ENCODE measurements at places on chromosomes 1 and 21. TPM values are rescaled to one million over a fixed set of nuclear protein-coding genes. Genes with fewer than 3 reads are reported as not detected.

- no peak for DNase-seq
Measured at GRCh38 chr1:6245869-6246496, 2.0 kb downstream of the HES3 start.

DNA sequence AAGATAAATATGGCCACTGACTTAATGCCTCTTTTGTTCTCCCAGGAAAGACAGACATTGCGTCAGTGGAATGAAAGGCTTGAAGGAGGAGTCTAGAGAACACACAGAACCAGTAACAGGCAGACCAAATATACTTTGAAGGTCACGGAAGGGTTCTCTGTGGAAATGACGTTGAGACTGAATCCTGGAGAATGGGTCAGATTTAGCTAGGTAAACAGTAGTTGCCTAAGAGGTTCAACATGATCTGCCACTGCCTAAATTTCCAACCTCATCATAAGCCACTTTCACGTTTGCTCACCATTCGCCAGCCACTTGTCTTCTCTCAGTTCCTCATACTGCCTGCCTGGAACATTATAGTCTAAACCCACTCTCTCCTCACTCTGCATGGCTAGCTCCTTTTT is 20.5 kb downstream of the PLA2G4A start:
- no peak for DNase-seq

DNA sequence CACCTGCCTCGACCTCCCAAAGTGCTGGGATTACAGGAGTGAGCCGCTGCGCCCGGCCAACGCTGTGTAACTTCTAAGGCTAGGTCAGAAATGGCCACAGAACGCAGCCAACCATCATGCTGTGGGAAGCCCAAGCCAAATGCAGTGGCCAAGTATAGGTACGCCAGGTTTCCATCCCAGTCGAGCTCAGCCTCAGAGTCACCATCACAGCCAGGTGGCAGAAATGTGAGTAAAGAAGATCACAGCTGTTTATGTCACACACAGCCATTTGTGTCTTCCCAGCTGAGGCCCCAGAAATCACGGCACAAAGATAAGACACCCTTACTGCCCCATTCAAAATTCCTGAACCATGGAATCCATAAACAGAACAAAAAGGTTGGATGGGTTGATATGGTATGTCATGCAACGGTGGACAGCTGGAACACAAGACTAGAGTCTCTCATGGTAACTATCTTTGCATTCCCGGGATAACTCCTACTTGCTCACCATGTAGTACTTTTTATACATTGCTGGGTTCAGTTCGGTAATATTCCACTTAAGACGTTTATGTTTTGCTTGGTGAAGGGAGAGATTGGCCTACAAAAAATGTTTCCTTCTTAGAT is 84.3 kb downstream of the SLC45A1 start:
- DNase-seq = no peak

- no peak for DNase-seq
Measured at GRCh38 chr1:236413688-236414087, 19.6 kb downstream of the EDARADD start.

DNA sequence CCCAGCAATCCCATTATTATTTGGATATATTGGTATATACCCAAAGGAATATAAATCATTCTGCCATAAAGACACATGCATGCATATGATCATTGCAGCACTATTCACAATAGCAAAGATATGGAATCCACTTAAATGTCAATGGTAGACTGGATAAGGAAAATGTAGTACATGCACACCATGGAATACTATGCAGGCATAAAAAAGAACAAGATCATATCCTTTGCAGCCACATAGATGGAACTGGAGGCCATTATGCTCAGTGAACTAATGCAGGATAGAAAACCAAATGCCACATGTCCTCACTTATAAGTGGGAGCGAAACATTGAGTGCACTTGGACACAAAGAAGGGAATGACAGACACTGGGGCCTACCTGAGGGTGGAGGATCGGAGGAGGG is 24.6 kb downstream of the KAZN start:
- no peak for DNase-seq

GRCh38 chr1:183194527-183195141 is 8.6 kb downstream of the LAMC2 start:
- DNase-seq = no peak

DNA sequence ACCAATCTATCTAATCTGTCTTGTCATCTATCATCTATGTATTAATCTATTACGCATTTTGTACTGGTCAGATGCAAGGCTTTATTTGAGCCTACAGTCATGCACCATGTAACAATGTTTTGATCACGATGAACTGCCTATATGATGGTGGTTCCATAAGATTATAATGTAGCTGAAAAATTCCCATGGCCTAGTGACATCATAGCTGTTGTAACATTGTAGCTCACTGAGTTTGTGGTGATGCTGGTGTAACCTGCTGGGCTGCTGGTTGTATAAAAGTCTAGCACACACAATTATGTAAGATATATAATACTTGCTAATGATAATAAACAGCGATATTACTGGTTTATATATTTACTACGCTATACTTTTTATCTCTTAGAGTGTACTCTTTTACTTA is 64.8 kb upstream of the IGSF5 start:
- DNase-seq = no peak

GRCh38 chr1:61318319-61319125 is 236.2 kb downstream of the NFIA start:
- DNase-seq = peak; percentile 77

GRCh38 chr1:117627546-117628130 is 21.8 kb downstream of the TENT5C start:
- no peak for DNase-seq

GRCh38 chr1:239354231-239354630 is 32.1 kb upstream of the CHRM3 start:
- DNase-seq = no peak

DNA sequence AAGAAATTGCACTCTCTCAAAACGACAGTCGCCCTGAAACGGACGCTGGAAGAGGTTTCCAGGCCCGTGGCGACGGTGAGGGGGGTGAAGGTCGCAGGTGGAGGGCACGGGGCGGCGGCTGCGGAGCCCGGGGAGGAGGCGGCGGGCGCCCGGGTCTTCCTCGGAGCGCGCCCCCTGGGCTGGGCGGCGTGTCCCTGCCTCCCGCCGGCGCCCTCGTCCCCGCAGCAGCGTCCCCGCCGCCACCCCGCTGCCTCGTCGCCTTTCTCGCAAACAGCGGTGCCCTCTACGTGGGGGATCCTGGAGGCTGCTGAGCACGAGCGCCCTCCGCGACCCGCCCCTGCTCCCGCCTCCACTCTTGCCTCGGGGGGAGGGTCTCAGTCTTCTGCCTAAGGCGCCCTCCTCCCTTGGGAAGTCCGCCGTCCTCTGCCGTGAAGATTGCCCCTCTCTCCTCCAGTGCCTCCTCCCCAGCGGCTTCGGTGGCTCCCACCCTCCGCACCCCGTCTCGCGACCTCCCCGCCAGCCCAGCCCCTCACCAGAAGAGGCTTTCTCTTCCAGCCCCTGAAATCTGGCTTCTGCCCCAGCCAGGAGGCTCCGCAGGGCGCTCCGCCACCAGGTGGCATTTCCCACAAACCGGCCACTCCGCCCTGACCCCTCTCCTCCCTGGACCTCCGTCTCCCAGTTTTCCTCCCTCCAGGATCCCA is 227.4 kb downstream of the SDCCAG8 start:
- DNase-seq = no peak

DNA sequence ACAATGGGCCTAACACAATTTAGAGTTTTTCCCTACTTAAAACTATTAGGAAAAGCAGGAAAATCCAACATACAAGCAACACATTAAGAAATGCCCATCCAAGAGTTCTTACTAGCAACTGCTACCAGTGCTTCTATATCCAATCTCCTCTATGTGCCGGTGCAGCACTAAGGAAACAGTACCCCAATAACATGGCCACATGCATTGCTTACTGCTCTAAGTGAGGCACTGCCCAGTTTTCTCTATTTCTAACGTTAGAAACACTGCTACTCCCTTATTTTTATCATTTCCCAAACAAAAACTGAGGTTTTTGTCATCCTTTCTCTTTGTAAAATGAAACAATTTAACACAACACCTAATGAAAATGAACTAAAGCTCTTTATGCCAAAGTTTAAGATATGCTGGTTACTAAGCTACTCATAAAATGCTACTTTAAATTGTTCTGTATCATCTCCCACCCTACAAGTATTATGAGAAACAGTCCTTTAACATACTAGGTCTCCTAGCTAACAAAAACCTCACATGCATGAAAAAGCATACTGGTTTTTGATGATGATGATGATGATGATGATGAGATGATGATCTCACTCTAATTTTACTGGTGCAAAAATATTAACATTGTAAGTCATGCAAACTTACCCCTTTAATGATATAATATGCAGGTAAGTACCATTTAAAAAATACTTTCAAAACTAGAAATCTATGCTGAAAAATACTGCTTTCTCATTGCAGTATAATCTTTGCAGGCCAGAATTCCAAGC is 90.7 kb upstream of the TTC39A start:
- DNase-seq = no peak

DNA sequence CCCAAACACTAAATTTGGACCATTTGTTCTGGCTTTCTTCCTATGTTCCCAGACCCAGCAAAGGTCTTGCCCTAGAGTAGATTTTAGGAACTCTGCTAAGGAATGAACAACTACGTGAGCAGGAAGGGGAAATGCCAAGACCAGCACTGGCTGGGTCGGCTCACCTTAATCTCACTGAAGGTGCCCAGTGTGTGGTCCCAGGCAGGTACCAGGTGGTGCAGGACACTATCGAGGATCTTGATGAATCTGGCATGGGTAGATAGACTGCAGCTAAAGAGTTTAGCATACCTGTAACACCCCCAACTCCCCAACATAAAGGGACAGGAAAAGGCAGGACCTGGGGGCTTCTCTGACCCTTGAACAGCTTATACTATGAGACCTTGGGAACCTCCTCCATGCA is 3.0 kb downstream of the HECTD3 start:
- DNase-seq = no peak

The HNRNPCL1 gene
- not detected for polyA plus RNA-seq

The ACP6 gene
- polyA plus RNA-seq = 15.7 TPM

The PTPN7 gene
- polyA plus RNA-seq = 1.2 TPM

The FAM72A gene
- polyA plus RNA-seq = 1.2 TPM

The PCSK9 gene
- 0.09 TPM for polyA plus RNA-seq

The LRRC38 gene
- polyA plus RNA-seq = 0.98 TPM

Measured in urinary bladder (tissue), 4 donors.